Stomach (tissue), 19 donors: ENCODE measurements at places on chromosomes 2 and 18.
A peak's percentile ranks its signal among the peaks of the same experiment; 100 is the strongest.

DNA sequence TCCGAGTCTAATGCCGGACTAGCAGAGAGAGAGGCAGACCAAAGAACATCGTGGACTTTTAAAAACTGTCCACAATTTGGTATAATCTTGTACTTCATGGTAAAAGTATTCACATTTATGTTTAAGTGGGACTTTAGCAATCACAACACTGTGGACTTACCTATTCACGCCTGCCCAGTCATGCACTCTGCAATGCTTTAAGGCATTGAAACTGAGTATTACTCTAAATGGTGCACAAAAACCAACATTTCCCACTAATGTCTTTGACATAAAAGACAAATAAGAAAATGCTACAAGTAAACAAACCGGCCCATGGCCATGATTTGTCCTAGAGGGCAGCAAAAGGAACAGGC, 91.3 kb downstream of the ACVR1 start:
- no peak overlapping the region for H3K4me3 ChIP-seq
- peaks cover 6% of the 10 kb centered on the region for H3K36me3 ChIP-seq
- H3K27ac ChIP-seq: peak overlapping the region; percentile 67
- no peaks in the 10 kb centered on the region for H3K27me3 ChIP-seq
- peaks cover 44% of the 10 kb centered on the region for H3K4me1 ChIP-seq
- no peak for DNase-seq

GRCh38 chr2:117770730-117771129, 43.8 kb upstream of the DDX18 start:
- no peaks in the 10 kb centered on the region for H3K4me1 ChIP-seq
- DNase-seq: peak; percentile 5
- no peaks in the 10 kb centered on the region for H3K27me3 ChIP-seq
- H3K36me3 ChIP-seq: no peaks in the 10 kb centered on the region

DNA sequence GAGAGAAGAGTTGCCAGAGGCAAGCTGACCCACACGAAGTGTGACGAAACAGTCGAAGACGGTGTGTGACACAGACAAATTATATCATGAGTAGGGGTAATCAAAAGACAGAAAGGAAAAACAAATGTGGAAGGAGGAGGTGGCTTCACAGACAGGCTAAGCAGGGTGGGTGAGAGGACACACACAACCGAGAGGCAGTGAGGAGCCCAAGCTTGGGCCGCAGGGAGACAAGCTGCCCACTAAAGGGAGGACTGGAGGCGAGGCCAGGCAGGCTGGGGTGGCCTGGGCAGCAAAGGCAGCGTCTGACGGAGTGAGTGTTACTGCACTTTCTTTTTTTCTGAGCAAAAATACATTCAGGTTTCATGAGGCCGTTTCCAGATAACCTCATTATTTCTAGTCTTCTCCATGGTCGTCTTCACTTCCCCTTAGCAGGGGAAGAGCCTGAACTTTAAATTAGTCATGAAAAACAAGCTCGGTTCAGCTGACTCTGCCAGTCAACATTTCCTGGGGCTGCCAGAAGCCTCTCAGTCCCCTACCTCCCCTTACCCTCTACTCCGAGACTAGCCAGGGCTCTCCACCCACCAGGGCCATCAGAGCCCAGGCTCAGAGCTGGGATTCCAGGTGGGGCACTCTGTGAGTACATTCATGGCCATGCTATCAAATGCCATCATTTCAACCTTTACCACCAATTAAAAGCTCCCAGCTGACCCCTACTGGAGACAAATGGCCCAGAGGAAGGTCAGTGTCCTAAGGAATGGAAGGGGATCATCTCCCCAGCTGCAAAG, 13.8 kb upstream of the ZFP36L2 start:
- H3K27ac ChIP-seq: peak overlapping the region; percentile 57
- H3K4me3 ChIP-seq: no peak overlapping the region
- DNase-seq: no peak
- H3K4me1 ChIP-seq: no peaks in the 10 kb centered on the region
- no peaks in the 10 kb centered on the region for H3K27me3 ChIP-seq

- no peak overlapping the region for H3K4me3 ChIP-seq
- H3K27ac ChIP-seq: no peak overlapping the region
- H3K27me3 ChIP-seq: no peaks in the 10 kb centered on the region
- no peak for DNase-seq
- peaks cover 10% of the 10 kb centered on the region for H3K4me1 ChIP-seq
- H3K36me3 ChIP-seq: no peaks in the 10 kb centered on the region
Measured at GRCh38 chr2:195608768-195609454, 48.1 kb upstream of the SLC39A10 start.

DNA sequence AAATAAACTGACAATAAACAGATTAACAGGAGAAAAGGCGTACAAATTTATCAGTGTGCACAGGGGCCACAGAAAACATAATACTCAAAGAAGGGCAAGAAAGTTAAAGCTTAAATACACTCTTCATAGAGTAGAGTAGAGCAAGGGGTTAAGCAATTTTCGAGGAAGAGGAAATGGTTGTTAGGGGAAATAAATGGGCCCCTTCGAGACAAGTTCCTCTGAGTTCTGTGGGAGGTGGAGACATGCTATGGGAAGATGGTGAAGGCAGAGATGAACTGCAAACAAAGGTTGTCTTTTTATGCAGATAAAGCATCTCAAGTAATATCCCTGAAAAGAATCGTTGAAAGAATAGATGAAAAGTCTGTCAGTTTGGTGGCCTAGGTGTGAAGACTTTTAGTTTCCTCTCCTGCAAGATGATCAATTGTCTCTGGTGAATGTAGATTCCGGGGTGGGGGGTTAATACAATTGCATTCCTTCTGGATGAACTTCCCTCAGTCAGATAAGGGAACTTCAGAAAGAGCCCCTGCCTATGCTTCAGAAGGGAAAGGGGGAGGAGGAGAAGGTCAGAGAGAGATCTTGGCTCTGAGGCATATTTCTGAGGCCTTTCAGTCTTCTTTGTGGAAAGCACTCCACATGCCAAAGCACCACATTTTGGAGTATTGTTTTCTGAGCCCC, 127.0 kb downstream of the METTL4 start:
- H3K4me3 ChIP-seq: no peak overlapping the region
- H3K27me3 ChIP-seq: no peaks in the 10 kb centered on the region
- H3K27ac ChIP-seq: no peak overlapping the region
- no peaks in the 10 kb centered on the region for H3K36me3 ChIP-seq
- H3K4me1 ChIP-seq: no peaks in the 10 kb centered on the region
- DNase-seq: no peak

DNA sequence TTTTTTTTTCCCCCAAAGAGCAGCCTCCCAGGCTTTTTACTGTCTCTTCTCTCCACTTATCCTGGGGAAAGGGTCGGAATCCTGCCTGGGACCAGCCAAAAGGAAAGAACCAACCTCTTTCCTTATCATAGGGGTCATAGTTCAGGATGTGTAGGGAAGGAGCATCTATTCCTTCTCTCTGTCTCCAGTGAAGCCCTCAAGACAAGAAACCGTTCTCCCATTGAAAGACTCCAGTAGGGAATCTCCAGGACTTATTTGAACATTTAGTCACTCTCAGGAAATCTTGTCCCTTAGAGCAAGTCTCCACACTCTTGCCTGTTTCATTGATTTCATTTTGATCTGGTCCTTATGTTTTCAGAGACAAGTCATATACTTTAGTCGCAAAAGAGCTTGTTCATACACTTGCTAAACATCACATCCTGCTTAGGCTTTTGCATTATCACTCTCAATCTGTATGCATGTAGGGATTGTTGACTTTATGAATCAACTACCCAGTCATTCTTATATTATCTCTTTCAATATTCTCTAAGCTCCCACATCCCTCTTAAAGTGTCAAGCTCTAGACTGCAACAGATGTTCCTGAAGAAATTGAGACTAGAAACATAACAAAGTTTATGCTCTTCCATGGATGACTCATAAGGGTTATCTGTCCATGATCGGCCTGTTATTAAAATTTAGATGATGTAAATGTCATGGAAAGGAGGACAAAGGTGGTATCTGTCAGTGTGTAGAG, 116.2 kb upstream of the ST6GAL2 start:
- H3K27me3 ChIP-seq: no peaks in the 10 kb centered on the region
- no peak for DNase-seq
- no peaks in the 10 kb centered on the region for H3K36me3 ChIP-seq
- no peak overlapping the region for H3K4me3 ChIP-seq
- H3K27ac ChIP-seq: no peak overlapping the region
- no peaks in the 10 kb centered on the region for H3K4me1 ChIP-seq

DNA sequence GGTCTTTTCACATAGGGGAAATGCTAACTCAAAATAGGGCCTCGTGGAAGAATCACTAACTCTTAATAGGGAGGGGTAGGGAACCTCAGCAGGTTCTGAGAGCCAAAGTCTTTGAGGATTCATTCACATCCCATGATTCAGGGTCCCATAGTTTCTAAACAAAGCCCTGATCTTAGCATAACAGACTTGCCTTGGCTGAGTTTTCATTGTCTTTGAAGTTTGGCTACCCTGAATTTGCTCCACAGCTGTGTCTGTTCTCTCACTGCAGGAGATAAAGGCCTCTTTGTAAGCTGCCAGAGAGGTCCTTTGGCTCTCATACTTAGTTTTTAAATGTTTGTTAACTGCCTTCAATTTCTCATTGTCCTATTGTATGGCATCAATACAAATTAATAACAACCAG, 54.5 kb downstream of the ZDBF2 start:
- H3K27ac ChIP-seq: no peak overlapping the region
- no peaks in the 10 kb centered on the region for H3K36me3 ChIP-seq
- no peak overlapping the region for H3K4me3 ChIP-seq
- H3K4me1 ChIP-seq: no peaks in the 10 kb centered on the region
- DNase-seq: no peak
- no peaks in the 10 kb centered on the region for H3K27me3 ChIP-seq

- no peak for DNase-seq
- H3K4me1 ChIP-seq: no peaks in the 10 kb centered on the region
- no peaks in the 10 kb centered on the region for H3K27me3 ChIP-seq
- no peak overlapping the region for H3K27ac ChIP-seq
Measured at GRCh38 chr2:55252832-55253231, 16.2 kb downstream of the MTIF2 start.

GRCh38 chr2:112977559-112978056, at the start of gene IL36G:
Gene IL36G, plus strand, starts transcription at chr2:112978006. Its CDS starts 633 bp downstream, at chr2:112978639.
- peaks cover 19% of the 10 kb centered on the region for H3K27me3 ChIP-seq
- no peak within 1 kb of the TSS for H3K27ac ChIP-seq
- no peak for DNase-seq
- H3K36me3 ChIP-seq: no peaks in the 10 kb centered on the region
- no peaks in the 10 kb centered on the region for H3K4me1 ChIP-seq

GRCh38 chr18:9147440-9148202, 11.0 kb downstream of the ANKRD12 start:
- H3K27me3 ChIP-seq: no peaks in the 10 kb centered on the region
- no peak overlapping the region for H3K4me3 ChIP-seq
- H3K36me3 ChIP-seq: no peaks in the 10 kb centered on the region
- peak overlapping the region; percentile 57 for H3K27ac ChIP-seq
- H3K4me1 ChIP-seq: peaks cover 100% of the 10 kb centered on the region

- no peaks in the 10 kb centered on the region for H3K36me3 ChIP-seq
- no peak for DNase-seq
- no peaks in the 10 kb centered on the region for H3K4me1 ChIP-seq
Measured at GRCh38 chr18:13437796-13438506, 219.4 kb downstream of the LDLRAD4 start.

GRCh38 chr2:99850084-99850710, 292.2 kb downstream of the AFF3 start:
- H3K4me1 ChIP-seq: no peaks in the 10 kb centered on the region
- no peak overlapping the region for H3K27ac ChIP-seq
- no peak for DNase-seq
- H3K4me3 ChIP-seq: no peak overlapping the region

DNA sequence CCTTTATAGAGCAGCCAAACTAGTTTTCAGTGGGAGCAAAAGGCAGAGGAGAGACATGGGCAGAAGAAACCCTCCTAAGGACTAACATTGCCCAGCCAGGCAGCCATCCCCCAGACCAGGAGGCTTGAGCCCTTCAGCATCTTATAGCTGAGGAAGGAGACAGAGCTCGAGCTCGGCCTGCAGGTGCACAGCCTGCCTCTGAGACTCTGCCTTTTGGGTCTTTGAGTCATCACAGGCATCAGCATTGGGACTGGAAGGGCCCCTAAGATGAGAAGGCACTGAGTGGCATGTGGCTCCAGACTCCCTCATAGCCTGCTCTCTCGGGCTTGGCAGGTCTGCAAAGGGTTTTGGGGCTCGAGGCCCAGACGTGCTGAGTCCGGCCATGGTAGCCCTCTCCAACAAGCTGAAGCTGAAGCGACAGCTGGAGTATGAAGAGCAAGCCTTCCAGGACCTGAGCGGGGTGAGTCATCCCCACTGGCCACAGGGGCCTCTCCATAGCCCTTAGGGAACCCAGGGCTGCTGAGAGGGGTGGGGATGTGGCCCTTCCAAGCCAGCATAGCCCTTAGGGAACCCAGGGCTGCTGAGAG, 84.1 kb downstream of the EPAS1 start:
- no peak for DNase-seq
- H3K36me3 ChIP-seq: peaks cover 98% of the 10 kb centered on the region
- H3K27me3 ChIP-seq: no peaks in the 10 kb centered on the region
- no peak overlapping the region for H3K27ac ChIP-seq

- H3K4me1 ChIP-seq: no peaks in the 10 kb centered on the region
- no peak overlapping the region for H3K4me3 ChIP-seq
- H3K27me3 ChIP-seq: no peaks in the 10 kb centered on the region
- no peak for DNase-seq
- no peak overlapping the region for H3K27ac ChIP-seq
Measured at GRCh38 chr2:45496869-45497268, 114.2 kb downstream of the SRBD1 start.

DNA sequence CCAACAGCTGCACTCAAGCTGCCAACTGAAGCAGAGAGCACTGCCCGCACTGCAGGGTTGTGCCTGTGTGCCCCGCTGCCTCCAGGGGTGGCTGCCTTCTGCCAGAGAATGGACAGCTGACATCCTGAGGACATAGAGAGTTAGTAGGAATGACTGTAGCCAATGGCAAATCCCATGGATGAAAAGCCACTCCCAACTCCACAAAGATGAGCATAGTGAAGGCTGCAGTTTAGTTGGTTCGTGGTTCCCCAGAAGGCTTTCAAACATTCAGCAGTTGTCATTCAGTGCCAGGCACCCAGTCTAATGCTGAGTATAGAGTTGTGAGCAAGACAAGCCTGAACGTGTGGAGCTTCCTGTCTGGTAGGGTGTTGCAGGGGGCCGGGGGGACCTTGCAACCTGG, 30.3 kb downstream of the GYPC start:
- peaks cover 33% of the 10 kb centered on the region for H3K36me3 ChIP-seq
- H3K4me3 ChIP-seq: no peak overlapping the region
- no peak for DNase-seq
- no peaks in the 10 kb centered on the region for H3K27me3 ChIP-seq
- H3K4me1 ChIP-seq: no peaks in the 10 kb centered on the region

DNA sequence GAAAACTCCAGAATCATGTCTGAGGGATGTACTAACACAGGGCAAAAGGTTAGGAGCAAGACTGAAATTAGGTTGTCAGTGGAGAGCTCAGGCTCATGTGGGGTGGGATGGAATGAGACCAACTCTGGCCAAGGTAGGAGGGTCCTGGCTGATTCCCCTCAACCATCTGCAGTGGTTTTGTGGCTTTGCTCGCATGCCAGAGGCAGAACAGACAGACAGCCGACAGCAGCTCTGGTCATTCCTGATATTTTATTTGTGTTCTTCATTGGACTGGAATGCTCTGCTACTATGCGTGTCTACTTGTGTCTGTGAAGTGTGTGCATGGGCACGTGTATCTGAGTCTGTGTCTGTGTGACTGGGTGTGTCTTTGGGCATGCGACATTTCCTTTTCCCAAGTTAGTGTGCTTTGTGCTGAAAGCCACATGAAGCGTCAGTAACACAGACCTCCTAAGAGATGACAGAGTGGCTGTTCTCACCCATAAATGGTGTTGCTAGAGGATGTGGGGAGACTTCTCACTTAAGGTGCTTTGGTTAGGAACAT, 239.5 kb downstream of the CNTNAP5 start:
- H3K27ac ChIP-seq: no peak overlapping the region
- no peaks in the 10 kb centered on the region for H3K27me3 ChIP-seq
- H3K4me3 ChIP-seq: no peak overlapping the region
- no peaks in the 10 kb centered on the region for H3K4me1 ChIP-seq
- no peak for DNase-seq
